Mesothelial cell of epicardium (in vitro differentiated cells): ENCODE measurements at places on chromosomes 16 and 17.

DNA sequence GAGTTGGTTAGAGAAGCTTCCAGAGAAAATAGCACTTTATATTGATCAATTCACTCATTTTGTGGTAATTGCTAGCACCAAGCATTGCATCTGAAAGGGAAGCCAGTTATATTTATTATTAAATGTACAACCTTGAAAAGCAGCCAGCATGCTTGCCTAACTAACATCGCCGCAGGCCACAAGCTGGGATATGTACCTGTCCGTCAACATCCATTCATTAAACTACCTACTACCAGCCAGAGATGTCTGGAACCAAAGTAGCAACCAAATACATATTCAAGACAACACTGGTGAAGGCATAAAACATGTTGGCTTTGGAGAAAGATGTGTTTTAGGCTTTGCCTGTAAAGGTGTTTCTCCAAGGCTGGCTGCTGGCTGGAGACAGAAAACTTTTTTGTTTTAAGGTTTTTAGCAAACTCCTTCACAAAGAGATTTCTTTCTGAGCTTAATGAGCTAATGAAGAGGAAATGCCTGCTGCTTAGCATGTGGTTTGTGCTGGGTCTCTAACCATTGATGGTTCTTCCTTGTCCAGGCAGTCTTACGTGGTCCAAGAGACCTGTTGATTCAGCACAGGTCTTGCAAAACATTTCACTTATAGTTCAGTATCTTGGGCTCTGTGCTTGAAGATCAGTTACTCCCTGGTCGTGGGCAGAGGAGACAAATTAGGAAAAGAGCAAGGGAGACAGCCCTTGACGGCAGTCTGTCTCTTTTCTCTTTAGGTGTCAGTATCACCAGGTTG is 3.1 kb downstream of the ITPRIPL2 start:
- DNase-seq, result no peak

GRCh38 chr17:54451051-54451450 is 449.6 kb upstream of the TOM1L1 start:
- no peak for DNase-seq

GRCh38 chr17:47243737-47244598 is 9.7 kb upstream of the ITGB3 start:
- no peak for DNase-seq

- DNase-seq, result no peak
Observed at GRCh38 chr17:11545696-11546095, 52.6 kb upstream of the DNAH9 start.
